ENCODE measurements at places on chromosomes 12 and 14. TPM values are rescaled to one million over a fixed set of nuclear protein-coding genes. Genes with fewer than 3 reads are reported as not detected.

Gene SAV1
- polyA plus RNA-seq = 39.7 TPM

Gene PCED1B
- 2.7 TPM for polyA plus RNA-seq

Gene LRRC10
- not detected for polyA plus RNA-seq

Gene FAIM2
- 0.19 TPM for polyA plus RNA-seq

Gene MMP14
- 86.0 TPM for polyA plus RNA-seq

Gene OR6C3
- not detected for polyA plus RNA-seq

Gene EXOC3L4
- 1.7 TPM for polyA plus RNA-seq

Gene PLCZ1
- not detected for polyA plus RNA-seq

Gene USP44
- 0.95 TPM for polyA plus RNA-seq

Gene GLI1
- polyA plus RNA-seq = 0.11 TPM

Gene STX2
- 14.8 TPM for polyA plus RNA-seq

Gene A2ML1
- polyA plus RNA-seq = 0.46 TPM

Gene SLC5A8
- not detected for polyA plus RNA-seq

Gene INF2
- 105 TPM for polyA plus RNA-seq

Gene PYGL
- 147 TPM for polyA plus RNA-seq
